ENCODE measurements at places on chromosomes 2 and 18.

- no peak for DNase-seq
Observed at GRCh38 chr2:232320443-232320803, 58.1 kb upstream of the ALPP start.

DNA sequence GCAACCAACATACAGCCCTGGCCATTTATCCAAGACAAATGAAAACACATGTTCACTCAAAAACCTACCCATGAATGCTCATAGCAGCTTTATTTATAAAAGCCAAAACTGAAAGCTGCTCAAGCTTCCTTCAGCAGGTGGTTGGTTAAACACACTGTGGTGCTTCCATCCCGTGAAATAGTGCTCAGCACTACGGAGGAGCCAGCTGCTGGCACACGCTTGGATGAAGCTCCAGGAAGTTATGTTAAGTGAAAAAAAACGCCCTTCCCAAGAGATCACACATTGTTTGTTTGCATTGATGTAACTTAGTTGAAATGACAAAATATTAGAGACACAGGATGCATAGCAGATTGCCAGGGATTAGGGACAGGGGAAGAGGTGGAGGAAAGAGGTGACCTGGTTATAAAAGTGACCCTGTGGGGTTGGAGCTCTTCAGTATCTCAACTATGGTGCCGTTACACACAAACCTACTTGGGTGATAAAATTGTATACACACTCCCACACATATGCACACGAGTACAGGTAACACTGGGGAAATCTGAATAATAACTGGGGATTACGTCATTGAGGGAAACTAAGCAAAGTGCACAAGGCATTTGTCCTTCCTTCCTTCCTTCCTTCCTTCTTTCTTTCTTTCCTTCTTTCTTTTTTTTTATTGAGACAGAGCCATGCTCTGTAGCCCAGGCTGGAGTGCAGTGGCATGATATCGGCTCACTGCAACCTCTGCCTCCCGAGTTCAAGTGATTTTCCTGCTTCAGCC, 6.2 kb upstream of the ALPG start:
- DNase-seq, result no peak

- peak; percentile 13 for DNase-seq
Observed at GRCh38 chr18:72541871-72542332, 2.2 kb downstream of the CBLN2 start.

GRCh38 chr18:3340015-3340681, 78.2 kb downstream of the MYL12B start:
- DNase-seq, result no peak

DNA sequence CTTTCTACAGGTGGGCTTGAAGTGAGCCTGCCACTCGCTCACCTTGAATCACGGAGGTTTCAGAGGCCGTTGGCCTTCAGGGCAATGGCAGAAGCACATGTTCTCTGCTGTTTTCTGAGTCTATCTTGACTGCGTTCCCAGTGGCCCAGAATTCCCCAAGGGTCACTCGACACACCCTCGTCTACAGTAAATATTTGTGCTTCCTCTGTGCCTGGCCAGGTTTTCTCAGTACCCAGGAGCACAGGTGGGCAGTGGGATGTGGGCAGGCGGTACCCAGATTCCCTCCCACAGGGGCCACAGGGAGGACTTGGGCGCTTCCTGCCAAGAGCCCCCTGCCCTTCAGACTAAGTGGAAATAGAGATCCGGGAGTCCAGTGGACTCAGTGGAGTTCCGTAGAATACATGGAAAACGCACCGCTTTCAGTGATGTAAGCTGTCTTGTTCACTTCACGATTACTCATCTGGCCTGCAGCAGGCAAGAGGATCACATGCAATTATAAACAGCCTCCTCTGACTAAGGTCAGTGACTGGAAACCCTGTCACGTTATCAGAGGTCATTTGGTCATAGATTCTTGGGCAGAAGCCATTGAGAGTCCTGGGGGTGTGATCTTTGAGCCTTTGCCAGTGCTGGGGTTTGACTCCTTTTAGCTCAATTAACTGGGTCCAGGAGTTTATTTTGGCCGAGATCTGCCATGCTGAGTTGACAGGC, 179.8 kb downstream of the NEDD4L start:
- DNase-seq, result no peak

- DNase-seq, result no peak
Observed at GRCh38 chr2:44686561-44686960, 254.9 kb upstream of the SIX3 start.
